ENCODE measurements at places on chromosomes 16 and 17.
A peak's percentile ranks its signal among the peaks of the same experiment; 100 is the strongest.

DNA sequence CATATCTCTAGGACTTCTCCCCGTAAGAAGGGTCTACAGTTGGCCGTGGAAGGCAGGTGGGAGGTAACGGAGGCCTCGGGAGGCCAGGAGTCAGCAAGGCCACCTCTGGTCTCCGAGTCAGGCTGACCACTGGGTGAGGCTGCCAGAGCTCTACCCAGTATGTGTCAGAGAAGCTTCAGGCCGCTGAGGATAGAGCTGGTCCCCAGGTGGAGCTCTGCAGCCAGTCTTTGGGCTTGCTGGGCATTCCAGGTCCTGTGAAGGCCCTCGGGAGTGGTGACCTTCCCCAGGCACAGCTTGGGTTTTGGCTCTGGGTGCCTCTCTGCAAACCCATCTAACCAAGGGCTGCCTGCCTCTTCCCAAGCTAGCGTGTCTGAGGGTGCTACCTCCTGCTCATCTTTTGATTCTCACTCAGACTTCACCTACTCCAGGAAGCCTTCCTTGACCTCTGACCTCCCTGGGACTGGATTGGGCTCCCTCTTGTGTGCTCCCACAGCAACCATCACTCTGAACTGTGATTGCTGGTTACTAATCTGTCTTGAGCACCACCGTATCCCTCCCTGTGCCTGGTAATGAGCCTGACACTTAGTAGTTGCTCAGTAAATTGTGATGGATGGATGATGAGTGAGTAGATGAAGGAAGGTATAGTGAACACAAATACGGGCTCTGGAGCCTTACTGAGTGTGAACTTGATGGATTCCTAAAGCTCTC is 22.3 kb downstream of the RHBDL3 start:
- DNase-seq: no peak

GRCh38 chr16:17266608-17267313 is 204.0 kb downstream of the XYLT1 start:
- no peak for DNase-seq

GRCh38 chr16:83732536-83732935 is 75.2 kb upstream of the HSBP1 start:
- DNase-seq: no peak

DNA sequence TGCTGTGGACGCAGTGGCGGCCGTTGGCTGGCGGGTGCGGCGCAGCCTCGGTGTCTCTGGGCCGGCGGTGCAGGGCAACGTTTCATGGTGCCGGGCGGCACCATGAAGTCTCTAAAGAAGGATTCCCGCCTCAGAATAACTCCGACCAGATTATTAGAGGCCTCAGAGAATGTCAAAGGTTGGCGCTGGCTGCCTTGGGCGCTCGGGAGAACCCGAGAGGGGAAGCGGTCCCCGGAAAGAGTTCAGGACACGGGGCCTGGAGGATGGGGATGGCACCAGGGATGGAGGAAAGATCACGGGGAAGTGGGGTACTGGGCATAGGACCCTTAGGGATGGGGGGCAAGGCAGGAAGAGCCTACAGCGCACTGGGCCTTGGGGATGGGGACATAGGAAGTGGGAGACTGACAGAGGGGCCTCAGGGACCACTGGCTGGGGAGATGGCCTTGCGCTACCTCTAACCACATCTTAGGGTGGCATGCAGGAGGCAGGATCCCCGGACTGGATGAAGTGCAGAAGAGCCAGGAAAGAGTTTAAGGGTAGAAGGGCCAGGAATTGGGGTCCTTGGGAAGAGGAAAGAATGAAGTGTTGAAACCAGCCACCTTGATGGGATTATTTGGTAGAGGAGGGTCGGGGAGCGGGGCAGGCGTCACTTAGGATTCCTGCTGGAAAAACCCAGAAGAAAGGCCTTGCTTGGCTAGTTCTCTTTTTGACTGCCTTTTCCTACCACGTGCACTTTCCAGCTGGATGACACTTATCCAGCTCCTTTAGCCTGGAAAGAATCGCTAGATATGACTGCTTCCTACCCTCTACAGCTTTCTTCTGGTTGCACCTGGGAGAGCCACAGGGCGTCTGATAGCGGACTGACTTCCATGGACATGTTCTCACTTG is 578 bp downstream of the MYCBPAP start:
- no peak for DNase-seq

DNA sequence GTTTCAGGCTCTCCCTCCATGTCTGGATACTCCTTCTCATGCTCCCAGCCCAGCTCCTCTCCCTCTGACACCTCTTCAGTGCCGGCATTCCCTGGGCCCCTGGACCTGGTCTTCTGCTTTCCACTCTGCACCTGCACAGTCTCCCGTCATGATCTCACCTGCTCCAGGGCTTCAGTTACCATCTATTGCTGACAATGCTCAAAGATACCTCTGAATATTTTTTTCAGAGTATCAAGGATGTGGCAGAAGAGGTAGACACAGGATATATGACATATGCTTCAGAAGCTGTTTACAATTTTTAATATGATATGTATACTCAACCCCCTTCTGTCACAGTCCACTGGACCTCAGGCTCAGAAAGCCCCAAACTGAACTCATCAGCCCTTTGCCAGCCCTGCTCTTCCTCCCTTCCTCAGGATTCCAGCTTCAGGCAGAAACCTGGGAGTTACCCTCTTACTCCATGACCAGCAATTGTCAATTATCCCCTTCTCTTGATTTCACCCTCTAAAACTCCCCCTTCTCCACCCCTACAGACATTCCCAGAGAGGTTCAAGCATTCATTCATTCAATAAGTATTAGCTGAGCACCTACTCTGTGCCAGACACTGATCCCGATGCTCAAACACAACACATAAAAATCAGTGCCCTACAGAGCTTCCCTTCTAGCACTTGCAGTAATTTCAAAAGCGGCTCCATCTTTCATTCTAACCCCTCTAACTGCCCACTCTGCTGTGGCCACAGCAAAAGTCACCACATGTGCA is 7.8 kb upstream of the MLLT6 start:
- DNase-seq: no peak

GRCh38 chr16:55756963-55757362 is 75.9 kb downstream of the CES1 start:
- no peak for DNase-seq

- DNase-seq: peak; percentile 35
Observed at GRCh38 chr17:76382803-76383545, 1.4 kb upstream of the SPHK1 start.

DNA sequence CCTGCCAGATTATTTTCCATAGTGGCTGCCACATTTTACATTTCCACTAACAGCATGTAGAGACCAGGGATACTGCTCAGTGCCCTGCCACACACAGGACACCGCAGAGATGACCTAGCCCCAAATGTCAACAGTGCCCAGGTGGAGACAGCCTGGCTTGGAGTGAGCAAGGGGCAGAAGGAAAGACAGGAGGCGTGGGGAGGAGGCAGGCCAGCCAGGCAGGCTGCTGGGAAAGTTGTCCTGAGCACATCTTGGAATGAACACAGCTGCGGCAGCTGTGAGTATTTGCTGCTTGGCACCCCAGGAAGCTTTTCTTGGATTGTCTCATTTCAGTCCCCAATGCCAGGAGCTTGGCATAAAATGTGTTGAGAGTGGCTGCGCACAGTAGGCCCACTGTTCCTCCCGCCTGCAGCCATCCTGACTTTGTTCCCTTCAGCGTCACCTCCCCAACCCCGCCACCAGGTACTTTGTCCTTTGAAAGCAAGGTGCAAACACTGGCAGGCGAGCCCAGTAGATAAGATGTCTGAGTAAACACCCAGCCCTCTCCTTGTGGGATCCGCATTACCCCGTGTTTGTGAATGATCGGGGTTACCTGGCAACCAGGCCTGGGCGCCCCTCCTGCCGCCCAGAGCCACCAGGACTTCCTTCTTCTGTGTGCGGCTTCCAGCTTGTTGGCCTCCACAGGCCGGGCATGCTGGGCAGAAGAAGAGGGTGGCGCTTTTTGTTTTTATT is 114.0 kb downstream of the CMIP start:
- no peak for DNase-seq

DNA sequence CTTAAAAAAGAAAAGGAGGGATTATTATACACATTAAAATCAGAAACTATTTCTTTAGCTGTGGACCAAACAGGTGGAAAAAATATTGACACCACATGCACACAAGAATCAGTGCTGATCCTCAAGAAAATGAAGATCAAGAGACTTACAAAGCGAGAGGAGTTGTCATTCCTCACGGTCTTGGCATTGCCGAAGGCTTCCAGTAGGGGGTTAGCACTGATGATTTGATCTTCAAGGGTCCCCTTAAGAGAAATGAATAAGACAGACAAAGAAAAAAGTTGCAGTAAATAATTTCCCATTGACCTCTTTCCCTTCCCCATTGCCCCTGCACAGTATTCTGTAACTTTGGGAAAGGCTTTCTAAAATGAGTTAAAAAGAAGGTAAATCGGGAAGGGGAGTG is 6.0 kb downstream of the MYH4 start:
- DNase-seq: no peak

DNA sequence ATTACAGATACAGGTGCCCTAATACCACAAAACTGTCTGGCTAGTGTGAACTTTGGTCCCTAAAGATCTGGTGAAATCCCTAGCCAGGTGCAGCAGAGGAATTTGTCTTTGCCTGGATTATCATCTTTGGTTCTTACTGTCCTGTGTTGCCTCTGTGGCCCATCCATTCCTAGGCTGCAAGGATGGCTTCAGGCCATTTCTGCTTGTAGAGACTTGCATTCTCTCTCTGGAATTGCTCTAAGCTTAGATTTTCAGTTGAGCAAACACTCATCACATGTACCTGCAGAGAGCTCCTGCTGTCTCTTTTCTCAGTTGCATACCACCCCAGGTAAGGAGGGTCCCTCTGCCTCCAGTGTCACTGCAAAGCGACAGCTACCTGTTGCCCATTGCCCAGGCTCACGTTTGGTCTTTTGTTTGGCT is 114.9 kb downstream of the PRKCA start:
- DNase-seq: no peak

DNA sequence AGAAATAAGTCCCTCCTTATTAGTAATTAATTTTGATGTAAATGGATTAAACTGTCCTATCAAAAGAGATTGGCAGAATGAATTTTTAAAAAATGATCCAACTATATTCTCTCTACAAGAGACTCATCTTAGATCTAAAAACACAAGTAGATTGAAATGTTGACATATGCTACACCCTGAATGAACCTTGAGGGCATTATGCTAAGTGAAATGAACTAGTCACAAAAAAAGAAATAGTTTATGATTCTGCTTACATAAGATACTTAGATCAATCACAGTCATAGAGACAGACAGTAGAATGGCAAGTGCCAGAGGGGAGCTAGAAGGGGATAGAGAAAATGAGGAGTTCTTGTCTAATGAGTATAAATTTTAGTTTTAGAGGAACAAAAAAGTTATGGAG is 849.8 kb downstream of the CDH11 start:
- no peak for DNase-seq

DNA sequence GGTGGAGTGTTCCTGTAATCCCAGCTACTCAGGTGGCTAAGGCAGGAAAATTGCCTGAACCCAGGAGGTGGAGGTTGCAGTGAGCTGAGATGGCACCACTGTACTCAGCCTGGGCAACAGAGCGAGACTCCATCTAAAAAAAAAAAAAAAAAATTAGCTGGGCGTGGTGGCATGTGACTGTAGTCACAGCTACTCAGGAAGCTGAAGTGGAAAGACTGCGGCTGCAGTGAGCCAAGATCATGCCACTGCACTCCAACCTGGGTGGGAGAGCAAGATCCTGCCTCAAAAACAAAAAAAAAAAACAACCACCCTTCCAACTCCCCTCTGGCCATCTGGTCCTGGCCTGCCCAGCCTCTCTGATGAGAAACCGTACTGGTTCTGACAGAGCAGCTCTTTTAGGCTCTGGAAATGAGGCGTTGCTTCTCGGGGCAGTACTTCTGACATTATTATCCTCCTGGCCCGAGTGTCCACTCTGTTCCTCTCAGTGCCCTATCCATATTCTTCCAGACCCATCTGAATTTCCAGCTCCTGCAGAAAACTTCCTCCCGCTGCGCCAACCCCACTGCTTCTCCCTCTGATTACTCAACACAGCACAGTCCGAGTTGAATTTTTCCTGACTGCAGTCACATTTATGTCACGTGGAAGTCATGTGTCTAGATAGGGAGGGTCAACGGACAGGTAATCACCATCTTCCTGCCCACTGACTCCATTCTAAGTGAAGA is 13.3 kb downstream of the GGA2 start:
- DNase-seq: no peak

- DNase-seq: no peak
Observed at GRCh38 chr16:34648-34987, 18.8 kb downstream of the POLR3K start.

- no peak for DNase-seq
Observed at GRCh38 chr17:70848785-70849184, 679.5 kb downstream of the KCNJ2 start.

GRCh38 chr16:1791256-1791942 is 2.1 kb downstream of the IGFALS start:
- no peak for DNase-seq

DNA sequence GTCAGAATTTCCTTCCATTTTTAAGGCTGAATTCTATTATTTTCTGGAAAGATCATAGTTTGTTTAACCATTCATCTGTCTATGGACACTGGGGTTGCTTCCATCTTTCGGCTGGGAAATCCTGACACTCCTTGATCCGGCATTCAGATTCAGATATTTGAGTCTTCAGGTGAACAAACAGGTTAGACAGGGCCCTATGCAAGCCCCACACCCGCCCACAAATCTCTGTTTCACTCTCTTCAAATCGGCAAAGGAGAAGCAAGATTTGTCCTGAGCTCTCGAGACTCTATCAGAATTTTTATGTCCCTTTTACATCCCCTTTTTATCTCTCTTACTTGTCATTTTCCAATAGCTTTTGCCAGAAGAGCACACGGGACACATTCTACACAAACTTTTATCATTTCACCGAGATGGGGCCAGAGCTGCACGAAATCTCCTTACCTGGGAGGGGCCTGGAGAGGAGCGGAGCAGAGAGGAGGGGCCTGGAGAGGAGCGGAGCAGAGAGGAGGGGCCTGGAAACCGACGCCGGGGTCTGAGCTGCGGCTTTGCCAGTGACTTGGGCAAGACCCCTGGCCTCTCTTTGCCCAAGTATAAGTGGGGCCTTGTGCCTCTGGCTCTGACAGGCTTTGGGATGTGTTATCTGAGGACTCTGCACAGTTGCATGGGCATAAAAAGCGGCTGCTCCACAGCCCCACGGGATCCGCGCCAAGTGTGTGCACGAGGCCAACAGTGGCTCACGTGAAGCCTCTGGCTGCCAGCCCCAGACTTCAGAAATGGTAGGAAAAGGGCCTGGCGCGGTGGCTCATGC is 54.3 kb upstream of the RBFOX3 start:
- no peak for DNase-seq

DNA sequence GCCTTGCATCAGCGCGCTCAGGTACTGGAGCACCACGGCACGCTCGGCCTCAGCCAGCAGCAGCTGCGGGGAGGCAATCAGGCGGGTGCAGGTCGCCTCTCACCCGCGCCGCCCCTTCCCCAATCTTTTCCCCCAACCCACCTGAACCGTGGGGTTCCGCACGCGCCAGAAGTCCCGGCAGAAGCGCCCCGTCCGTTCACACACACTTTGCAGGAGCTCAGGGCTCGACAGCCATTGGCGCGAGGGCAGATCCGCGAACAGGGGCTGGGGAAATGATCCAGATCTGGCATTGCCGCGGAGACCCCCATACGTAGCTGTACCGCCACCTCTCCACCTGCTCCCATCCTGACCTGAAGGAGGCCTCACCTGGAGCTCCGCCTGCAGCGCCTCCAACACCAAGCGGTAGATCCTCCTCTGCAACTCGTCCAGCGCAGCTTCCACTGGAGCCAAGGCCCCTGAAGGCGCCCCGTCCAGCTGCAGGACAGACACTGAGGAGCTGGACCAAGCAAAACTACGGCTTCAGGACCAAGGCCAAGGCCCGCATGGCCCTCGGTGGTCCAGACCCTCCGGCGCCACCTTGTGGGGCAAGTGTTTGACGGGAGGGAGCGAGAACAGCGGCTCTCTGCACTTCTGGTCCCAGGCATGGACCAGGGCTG is 1.4 kb upstream of the MATCAP1 start:
- peak; percentile 81 for DNase-seq

- no peak for DNase-seq
Observed at GRCh38 chr16:22642416-22643088, 131.9 kb downstream of the NPIPB5 start.

Data from activated CD4-positive, CD25-positive, alpha-beta regulatory T cell (primary cell).